ENCODE measurements at places on chromosomes 3 and 15. TPM values are rescaled to one million over a fixed set of nuclear protein-coding genes. Genes with fewer than 3 reads are reported as not detected.

The DUOXA2 gene
- not detected for total RNA-seq

The CX3CR1 gene
- not detected for total RNA-seq

The MTMR10 gene
- 49.4 TPM for total RNA-seq

The GRAMD1C gene
- total RNA-seq: 20.1 TPM

The CPN2 gene
- total RNA-seq: not detected

The NOX5 gene
- not detected for total RNA-seq

The SAMMSON gene
- total RNA-seq: not detected

The SLC28A2 gene
- not detected for total RNA-seq
